A673 (cell line): ENCODE measurements at places on chromosomes 6 and 20.

DNA sequence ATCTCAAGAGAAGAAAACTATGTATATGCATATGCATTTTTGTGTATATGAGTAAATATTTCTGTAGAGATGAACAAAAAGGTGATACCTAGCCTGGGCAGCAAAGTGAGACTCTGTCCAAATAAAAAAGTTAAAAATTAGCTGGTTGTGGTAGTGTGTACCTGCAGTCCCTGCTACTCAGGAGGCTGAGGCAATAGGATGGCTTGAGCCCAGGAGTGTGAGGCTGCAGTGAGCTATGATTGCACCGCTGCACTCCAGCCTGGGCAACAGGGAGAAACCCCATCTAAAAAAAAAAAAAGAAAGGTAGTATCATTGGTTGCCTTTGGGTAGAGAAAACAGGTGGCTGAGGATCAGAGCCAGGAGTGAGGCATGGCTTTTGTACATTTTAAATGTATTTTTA is 50.9 kb downstream of the KLHL31 start:
- no peak for DNase-seq

- DNase-seq: no peak
Observed at GRCh38 chr6:166705069-166705468, 78.0 kb upstream of the RPS6KA2 start.

- DNase-seq: no peak
Observed at GRCh38 chr6:29953001-29953441, 10.7 kb downstream of the HLA-A start.

DNA sequence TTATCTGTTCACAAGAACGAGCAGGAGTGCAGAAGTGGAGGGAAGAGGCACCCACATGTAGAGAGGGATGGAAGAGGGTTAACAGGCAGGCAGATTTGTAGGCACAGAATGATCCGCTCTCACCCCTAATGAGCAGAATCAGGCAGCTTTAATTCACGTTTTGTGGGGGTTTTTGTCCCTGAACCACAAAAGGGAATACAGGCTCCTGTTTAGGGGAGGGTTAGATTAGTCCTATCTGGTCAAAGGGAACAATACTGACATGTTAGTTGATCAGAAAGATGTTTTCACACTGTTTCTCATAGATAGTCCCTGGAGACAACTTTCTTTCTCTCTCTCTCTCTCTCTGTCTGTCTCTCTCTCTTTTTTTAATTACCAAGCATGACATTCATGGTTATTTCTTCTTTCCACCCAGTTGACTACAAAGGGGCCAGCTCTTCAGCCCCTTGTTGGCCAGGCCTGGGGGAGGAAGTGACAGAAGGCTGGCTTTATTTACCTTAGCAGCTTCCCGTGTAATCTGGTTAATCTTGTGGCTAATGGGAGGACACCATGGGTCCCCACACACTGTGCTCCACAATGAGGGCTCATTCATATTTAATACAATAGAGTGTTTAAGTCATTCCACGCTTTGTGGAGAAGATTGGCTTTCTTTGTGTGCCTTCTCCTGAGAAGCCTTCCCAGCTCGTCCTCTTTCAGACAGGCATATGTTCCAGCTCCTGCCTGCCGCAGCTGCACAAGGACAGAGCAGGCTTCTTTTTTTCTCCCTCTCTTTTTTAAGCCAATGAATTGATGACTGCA is 958.8 kb downstream of the TFAP2A start:
- DNase-seq: peak; percentile 91

DNA sequence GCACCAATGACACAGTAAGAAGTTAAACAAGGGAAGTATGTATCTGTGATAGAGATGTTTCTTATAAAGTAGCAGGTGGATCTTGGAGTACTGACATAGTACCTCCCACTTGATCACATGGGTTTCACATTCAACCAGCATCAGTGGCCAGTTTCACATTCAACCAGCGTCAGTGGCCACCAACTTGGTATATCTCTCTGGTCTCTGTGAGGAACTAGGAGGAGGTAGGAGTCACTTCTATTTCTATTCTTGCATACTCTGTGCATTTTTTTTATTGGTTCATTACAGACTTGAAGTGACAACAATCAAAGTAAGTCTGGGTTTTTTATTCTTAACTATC is 200.3 kb upstream of the SIM1 start:
- no peak for DNase-seq

GRCh38 chr20:38143646-38144554 is 21.2 kb downstream of the TGM2 start:
- no peak for DNase-seq

DNA sequence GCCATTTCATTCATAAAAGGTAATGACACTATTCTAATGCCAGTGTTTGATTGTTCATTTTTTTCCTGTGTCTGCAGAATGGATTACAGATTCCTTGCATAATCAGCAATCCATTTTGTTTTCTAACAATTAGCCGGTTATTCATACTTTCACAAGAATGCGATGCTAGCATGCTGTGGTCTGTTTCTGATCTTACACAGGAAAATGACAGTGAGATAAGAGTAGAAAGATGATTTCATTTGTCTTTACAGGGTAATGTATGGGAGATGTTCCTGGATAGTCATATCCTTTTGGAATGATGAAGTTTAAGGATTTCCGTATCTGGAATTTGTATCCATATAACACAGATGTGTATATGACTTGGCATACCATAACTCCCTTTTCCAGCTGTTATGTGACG is 207.3 kb downstream of the FARS2 start:
- DNase-seq: peak; percentile 39

- DNase-seq: peak; percentile 51
Observed at GRCh38 chr6:39731565-39731964, 6.4 kb upstream of the KIF6 start.

DNA sequence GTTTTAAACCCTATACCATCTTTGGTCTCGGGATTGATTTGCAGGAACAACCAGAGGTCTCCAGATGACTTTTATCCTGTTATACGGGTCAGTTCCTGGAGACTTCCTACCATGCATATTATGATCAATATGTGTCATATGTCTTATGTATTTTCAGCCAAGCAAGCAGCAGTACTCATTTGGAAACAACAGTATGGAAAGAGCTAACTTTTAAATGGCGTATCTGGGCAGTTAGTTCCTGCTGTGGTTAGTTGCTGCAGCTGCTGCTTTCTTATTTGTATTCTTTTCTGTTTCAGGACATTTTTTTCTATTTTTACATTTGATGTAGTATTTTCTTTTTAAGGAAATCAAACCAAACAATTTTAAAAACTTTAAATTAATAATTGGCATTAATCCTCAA is 207.5 kb downstream of the MANEA start:
- no peak for DNase-seq

DNA sequence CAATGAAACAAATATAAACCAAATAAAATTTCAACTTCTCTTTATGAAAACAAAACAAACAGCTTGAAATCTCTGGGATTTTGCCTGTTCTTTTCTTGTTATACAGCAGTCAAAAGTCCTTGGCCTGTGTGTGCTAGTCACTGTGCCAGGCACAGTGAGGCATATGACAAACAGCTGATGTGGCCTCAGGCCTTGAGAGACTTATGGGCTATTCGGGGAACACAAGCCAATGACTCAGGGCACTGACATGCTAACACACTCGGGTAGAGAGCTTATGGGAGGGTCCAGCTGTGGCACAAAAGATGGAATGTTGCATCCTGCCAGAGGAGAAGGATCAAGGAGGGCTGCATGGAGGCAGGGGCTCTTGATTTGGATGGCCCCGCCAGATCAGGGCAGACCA is 95.4 kb upstream of the NKX2-2 start:
- peak; percentile 26 for DNase-seq

DNA sequence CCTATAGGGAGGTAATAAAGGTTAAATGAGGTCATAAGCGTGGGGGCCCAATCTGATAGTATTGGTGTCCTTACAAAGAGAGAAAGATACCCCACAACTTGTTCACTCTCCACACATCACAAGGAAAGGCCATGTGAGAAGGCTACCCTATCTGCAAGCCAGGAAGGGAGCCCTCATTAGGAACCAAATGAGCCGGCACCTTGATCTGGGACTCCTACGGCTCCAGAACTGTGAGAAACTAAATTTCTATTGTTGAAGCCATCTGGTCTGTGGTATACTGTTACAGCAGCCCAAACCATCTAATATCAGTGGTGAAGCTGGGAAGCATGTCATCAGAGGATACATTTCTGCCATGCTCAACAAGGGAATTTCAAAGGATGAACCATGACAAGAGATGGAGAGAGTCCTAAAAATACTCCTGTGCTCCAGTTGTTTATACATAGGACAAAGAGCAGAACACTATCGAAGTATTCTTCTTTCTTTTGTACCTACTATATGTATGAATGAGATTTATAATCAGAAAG is 10.4 kb downstream of the COX7A2 start:
- no peak for DNase-seq

- no peak for DNase-seq
Observed at GRCh38 chr6:70819646-70820045, 137.2 kb downstream of the B3GAT2 start.
